ENCODE measurements at places on chromosomes 11 and 22.

DNA sequence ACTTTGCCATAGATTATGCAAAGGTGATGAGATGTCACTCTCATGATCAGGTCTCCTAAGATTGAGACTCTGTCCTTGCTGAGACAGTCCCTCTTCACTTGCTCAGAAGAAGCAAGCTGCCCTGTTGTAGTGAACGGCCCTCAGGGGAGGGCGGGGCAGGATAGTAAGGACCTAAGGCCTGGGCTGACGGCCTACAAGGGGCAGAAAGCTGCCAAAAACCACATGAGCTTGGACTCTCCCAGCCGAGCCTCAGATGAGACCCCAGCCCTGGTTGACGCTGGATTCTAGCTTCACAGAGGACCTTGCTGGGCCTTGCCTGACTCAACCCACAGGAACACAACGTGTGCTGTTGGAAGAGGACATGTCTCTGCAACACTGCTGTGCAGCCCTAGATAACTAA lies 1182.5 kb downstream of the TBC1D22A start:
- no peak for DNase-seq

GRCh38 chr22:22479999-22480532 lies 28.5 kb downstream of the ZNF280B start:
- DNase-seq = no peak

DNA sequence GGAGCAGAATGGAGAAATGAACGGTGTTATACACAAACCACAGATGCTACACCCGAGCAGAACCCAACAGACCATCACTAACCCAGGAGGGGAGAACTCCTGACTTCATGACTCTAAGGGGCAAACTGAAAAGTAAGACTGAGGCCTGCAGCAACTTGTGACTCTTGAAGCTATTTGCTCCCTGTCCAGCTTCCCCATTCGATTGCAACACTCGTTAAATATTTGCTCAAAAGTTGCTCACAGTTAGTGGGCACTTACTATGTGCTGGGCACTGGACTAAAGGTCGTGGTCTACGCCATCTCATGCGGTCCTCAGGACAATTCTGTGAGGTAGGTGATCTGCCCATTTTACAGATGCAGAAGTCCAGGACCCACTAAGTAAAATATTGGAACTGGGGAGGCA lies 9.5 kb upstream of the ADA2 start:
- DNase-seq = no peak

DNA sequence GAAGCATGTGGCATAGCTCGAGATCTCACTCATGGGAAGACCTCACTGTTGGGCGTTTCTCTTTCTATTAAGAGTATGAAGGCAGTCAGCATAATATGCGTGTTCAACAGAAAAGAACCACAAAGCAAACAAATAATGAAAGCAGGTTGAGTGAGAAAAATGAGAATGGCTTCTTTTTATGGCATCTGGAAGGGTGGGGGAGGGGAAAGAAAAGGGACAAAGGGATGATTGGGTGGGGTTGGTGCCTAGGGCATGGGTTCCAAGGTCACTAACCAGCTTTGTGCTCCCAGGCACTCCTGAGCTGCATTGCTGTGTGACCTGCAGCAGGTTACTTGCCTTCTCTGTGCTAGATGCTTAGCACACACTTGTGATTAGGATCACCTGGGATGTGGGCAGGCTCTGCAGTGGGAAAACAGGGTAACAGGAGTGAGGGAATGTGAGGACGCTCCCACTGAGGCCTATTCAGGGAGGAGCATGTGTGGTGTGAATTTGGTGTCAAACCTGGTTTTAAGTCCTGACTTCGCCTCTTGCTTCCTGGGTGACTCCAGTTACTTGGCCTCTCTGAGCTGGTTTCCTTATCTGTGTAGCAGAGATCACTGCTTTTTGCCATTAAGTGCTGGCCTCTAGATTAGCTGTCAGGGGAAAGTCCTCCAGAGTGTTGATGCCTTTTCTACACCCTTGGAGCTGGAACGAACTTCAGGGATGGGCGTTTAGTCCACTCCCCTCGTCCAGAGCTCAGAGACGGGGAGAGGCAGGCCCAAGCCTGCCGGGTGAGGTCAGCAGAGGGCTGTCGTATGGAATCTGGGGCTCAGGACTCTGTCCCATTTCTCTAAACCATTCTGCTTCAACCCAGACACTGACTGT lies 74.8 kb downstream of the KIAA1671 start:
- no peak for DNase-seq

- DNase-seq = no peak
These were observed 206.3 kb upstream of the FAT3 start for GRCh38 chr11:92018332-92018731.

- no peak for DNase-seq
These were observed at the start of gene FAM180B for GRCh38 chr11:47586098-47586855. TSS of gene FAM180B (plus strand) at chr11:47586678. CDS start at chr11:47586769, 91 bp downstream.

DNA sequence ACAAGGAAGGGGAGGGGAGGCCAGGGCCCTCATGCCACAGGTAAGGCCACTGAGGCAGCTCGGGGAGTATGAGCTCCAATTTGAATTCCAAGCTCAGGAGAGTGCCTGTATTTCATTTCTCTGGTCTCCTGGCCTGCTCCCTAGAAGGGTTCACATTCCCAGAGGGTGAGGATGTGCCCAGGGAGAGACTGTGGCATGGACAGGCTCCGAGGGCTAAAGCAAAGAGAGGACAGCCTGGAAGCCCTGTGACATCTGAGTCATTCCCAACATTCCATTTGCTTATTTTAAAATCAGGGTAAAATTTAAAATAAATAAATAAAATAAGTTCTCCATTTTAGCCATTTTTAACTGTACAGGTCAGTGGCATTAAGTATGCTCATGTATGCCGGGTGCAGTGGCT lies 18.6 kb upstream of the FOLR1 start:
- DNase-seq = no peak

DNA sequence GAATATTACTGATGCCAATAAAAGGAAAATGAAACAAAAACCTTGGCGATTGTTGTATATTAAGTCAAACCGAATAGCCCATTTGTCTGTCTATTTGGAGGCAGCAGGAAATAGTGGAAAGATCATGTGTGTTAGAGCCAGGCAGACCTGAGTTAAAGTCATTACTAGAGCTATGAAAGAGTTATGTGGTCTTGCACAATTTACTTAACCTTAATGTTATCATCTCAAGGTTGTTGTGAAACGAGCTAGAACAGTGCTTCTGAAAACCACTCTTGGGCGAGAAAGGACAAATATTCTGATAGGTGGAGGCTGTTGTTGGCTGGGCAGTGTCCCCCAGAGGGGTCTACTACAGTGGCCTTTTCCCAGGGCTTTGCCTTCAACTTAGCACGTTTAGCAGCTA lies 60.0 kb upstream of the NUP160 start:
- no peak for DNase-seq

DNA sequence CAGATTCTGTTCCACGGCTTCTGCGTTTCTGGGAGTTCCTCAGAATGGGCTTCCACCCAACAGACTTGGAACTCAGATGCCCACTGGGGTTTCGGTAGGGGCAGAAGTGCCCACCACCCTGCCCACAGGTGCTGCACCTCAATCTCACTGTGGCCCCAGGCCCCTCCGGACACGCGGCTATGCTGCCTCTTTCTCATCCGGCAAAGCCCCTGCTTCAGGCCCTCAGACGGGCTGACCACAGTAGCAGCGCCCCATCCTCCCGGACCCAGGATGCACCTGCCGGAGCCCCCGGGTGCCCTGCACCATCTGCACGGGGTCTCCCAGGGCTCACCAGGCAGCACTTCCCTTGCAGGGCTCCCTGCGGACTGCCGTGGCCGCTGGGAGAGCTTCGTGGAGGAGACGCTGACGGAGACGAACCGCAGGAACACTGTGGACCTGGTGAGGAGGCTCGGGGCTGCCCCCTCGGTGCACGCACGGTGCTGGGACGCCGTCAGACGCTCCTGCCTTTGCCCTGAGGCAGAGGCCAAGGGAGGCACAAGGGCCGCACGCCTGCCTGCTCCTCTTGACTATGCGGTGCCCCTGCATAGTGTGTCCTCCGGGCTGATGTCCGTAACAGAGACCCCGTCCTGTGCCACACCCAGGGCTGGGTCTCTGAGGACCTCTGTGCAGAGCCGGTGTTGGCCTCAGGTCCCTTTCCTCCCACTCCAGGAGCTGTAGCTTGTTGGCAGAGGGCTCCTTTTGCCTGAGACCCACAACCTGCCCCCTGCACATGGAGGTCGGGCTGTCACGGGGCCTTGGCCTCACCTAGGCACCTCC lies 38.6 kb downstream of the SBF1 start:
- no peak for DNase-seq

Measured in stimulated activated CD4-positive, alpha-beta T cell treated with anti-CD3 and anti-CD28 coated beads, Interleukin-15, amount 100 ng/mL, for 1 hour (primary cell).